Cardiac muscle cell (in vitro differentiated cells and primary cell): ENCODE measurements at places on chromosomes 12 and 14. TPM values are rescaled to one million over a fixed set of nuclear protein-coding genes. Genes with fewer than 3 reads are reported as not detected.

DNA sequence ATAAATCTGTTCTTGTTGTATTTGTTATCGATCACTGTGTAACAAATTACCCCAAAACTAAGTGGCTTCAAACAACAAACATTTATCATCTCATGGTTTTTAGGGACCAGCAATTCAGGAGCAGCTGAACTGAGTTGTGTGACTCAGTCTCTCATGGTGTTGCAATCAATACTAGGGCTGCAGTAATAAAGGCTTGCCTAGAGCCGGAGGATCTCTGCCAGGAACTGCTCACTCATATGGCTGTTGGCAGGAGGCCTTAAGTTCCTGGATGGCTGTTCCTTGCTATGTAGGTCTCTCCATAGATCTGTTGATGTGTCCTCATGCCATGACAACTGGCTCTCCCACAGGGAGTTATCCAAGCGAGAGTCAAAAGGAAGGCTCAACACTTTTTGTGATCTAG is 3.8 kb upstream of the PSMC6 start:
- peak; percentile 98 for DNase-seq

- DNase-seq, result no peak
Measured at GRCh38 chr14:92105073-92105892, 1.1 kb downstream of the ATXN3 start.

DNA sequence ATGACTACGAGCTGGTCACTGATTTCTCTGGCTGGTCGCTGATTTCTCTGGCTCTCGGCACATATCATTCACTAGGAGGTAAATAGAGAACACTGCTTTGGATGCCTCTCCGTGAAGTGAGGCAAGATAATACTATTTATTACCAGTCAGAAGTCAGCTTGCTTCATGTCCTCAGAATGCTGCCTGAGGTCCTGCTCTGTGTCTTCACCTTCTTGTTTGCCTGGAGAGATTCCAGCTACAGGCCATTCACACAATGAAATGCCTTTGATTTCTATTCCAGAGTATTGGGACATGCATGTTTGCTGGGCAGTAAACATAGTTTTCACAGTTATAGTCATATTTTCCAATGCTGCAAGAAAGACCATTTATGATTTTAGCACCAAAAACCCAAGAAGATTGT is 106.7 kb downstream of the AEBP2 start:
- DNase-seq, result peak; percentile 4

DNA sequence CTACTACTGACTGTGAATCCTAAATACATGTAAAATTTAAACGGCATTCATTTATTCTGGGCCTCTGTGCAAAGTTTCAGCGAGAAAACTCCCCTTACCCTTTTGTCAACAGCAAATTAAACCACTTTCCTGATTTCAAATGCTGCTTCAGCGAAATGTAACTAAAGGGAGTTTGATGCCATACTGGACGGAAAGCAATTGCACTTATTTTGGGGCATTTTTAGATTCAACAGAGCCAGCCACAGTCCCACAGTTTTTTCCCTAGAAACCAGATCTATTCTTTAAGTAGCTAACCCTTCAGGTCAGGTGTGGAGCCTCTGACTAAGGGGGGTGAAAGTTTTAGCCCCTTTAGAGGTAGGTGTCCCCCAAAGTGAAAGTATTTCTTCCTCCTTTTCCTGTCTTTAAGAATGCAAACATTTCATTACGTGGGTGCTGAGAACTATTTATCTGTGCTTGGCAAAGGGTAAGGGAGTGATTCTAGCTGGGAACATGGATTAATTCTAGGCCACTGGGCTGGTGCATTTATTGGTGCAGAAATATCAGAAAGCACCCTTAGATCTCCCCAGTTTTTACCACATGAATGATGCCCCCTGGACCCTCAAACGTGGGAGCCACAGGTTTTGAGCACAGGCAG is 72.7 kb downstream of the SPTB start:
- DNase-seq, result no peak

- DNase-seq, result peak; percentile 44
Measured at GRCh38 chr12:34033628-34034296, 11.5 kb downstream of the ALG10 start.

DNA sequence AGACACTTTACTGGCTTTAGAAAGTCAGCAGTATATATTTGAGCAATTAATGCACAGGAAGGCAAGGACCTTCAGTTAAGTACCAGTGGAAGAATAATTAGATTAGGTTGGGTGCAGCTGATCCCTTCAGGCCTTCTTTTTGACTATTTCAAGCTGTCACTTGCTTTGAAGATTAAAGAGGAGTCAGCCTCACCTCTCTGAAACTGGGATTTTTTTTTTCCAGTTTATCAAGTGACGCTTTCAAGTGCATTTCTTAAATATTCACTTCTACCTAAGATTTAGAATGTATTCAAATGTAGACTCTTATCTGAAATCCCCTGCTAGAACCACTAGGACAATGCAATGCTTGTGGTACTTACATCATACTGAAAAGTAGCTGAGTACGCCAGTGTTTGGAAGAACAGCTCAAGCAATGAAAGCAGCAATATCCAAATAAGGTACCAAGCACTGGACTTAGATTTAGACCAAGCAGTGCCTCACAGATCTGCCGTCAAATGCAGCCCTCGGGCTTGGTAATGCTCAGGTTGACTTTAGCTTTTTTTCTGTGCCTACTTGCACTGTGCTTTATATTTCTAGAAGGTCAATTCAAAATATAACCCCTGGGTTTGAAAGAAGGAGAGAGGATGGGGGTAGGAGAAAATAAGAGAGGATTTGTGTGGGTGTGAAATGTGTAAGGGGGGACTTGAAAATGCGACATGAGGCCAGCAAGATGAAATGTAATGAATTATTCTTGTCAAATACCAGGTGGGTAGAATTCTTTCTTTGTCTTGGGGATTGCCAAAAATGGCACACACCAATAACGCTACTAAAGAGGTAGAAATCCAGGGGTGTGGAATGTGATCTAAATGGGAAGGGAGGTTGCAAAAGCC is 3.7 kb upstream of the FERMT2 start:
- DNase-seq, result peak; percentile 81

- no peak for DNase-seq
Measured at GRCh38 chr12:22122359-22122758, 76.3 kb downstream of the CMAS start.

DNA sequence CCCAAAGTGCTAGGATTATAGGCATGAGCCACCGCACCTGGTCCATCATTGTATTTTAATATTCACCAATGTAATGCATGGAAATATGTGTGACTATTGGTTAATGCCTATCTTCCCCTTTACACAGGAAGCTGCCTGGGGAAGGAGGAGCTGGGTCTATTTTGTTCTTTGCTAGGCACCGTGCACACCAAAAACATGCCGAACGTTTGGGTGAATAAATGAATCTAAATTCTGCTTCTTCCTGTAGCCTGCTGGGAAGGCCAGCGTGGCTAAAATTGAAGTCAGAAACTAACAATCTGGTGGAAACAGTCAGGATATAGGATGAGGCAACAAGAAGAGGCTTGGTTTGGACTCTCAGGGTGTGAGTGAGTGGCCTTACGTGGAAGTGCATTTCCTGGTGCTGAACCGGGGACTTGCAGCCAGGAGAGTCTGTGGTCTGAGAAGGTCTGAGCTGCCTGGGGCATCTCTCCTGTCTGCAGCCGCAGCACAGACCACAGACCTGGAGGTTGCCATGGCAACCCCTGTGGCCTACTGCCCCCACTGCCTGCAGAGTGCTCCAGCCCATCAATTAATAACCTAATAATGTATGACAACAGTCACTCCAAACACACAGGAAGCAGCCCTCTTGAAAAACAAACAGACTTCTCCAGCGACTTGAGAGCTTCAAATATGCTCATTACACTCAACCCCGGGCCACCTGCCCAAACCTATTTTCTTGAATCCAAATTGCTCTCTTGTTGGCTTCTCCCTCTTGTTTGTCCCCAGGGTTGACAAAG is 5.5 kb upstream of the GPR68 start:
- DNase-seq, result no peak

- DNase-seq, result no peak
Measured at GRCh38 chr14:58979325-58979724, 209.1 kb upstream of the DAAM1 start.

Gene PRIMA1
- polyA plus RNA-seq, result 0.53 and 2.1 TPM in 2 replicates

Gene KRT86
- polyA plus RNA-seq, result 0.35 TPM in 1 of 2 replicates, not detected in the other
